ENCODE measurements at places on chromosomes 11 and 22.

GRCh38 chr11:2211113-2211971 is 39.7 kb upstream of the TH start:
- DNase-seq = peak; percentile 96

DNA sequence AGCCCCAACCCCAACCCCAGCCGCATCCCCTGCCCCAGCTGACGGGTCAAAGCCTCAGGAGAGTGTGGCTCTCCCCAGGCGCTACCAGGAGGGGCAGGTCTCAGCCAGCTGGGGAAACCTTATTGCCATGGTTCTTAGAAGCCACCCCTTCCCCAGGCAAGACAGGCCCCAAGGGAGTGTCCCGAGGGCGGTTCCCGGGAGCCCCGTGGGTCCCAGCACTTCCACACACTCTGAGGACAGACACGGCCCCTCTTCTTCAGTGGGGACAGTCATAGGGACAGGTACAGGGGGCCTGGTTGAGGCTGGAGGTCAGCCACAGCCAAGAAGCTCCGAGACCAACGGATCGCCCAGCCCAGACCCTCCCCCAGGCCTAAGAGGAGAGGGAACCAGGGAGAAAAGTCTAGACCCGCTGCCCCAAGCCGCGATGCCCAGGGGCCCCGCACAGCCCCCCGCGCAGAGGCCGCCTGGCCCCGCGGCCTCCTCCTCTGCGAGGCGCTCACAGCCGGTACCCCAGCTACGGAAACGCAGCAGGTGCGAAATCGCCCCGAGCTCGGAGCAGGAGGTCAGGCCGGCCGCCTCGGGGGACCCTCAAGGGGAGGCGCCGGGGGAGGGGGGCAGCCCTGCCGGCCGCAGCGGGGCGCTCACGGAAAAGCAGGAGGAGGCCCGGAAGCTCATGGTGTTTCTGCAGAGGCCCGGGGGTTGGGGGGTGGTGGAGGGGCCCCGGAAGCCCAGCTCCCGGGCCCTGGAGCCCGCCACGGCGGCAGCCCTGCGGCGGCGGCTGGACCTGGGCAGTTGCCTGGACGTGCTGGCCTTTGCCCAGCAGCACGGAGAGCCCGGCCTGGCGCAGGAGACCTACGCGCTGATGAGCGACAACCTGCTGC is 2.6 kb downstream of the KLHDC7B start:
- DNase-seq = no peak

DNA sequence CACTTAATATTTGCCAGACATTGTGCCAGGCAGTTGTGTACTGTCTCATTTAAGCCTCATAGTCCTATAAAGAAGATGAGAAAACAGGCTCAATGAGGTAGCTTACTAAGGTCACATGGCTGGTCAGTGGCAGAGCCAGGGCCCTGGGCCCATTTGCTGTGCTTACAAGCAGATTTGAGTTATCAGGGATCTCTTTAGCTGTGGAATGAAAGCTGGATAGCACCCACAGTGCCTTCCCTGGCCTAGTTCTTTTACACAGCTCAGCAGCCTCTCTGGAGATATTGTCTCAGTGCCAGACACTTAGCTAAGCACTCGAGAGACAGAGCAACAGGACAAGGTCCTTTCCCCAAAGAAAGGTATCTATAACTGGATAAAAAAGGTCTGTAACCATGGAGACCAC is 6.1 kb downstream of the TMEM86A start:
- no peak for DNase-seq

DNA sequence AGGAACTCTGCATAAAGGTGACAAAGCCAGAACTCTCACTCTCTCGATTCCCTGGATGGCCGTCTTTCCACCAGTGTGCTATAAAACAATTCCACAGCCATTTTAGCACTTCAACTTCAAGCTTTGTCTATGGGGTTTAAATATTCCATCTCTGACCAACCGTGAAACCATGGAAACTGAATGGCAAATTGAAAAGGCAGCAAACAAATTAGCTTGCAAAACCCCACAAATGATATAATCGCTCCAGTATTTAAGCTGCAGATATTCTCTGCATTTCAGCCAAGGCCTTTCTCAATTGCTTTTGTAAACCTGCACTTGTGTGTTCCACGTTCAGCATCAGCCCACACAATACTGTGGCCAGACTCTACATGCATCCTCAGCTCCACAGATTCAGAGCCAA is 131.7 kb upstream of the ISX start:
- DNase-seq = no peak

DNA sequence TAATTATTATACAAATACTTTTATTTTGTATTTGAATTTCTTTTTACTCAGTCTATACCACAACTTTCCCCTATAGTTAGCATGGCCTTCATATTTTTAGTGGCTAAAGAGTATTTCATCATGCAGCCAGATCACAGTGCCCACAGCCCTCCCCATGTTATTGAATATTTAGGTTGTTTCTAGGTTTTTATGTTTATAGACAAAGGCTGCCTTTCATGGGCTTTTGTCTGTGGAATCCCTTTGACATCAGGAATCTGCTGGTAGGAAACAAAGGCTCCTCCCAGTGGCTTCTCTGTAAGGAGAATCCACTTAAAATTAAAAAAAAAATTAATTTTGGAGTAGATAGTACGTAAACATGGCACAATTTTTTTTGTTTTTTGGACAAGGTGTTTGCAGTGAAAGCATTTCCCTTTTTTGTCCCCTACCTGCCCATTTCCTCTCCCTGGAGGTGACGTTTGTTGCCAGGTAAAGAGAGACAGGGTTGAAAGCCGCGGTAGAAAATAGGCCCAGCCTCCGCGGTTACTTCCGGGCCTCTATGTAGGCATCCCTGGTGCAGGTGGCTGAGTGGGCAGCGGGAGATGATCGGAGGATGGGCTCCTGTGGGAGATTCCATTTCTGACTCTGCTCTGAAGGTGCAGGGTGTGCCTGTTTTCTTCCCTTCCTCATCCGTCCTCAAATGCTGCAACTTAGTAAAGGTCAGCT is 82.2 kb upstream of the OR4B1 start:
- no peak for DNase-seq

DNA sequence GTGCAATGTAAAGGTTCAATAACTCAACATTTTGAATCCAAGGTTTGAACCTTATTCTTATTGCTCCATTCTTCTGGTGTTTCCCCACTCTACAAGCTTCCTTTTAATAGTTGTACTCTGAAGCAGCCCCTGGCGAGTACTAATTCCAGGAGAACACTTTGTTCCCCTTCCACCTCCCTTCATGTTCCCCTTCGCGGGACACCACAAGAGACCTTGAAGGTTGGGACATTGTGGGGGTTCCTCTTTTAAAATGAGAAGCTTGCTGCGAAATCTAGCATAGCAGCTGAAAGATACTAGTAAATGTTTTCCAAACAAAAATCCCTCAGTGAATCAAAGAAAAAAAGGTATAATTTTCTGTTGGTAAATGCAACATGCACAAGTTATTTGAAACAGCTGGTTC is 626.3 kb upstream of the LRRC4C start:
- DNase-seq = no peak

GRCh38 chr11:27233654-27234042 is 129.4 kb downstream of the CCDC34 start:
- DNase-seq = peak; percentile 48

GRCh38 chr22:19723232-19723982 is at the start of gene GP1BB:
GP1BB (plus strand) TSS chr22:19723539; CDS start chr22:19723570, 31 bp downstream.
- DNase-seq = no peak

GRCh38 chr11:117366875-117367274 is 39.2 kb downstream of the CEP164 start:
- no peak for DNase-seq

DNA sequence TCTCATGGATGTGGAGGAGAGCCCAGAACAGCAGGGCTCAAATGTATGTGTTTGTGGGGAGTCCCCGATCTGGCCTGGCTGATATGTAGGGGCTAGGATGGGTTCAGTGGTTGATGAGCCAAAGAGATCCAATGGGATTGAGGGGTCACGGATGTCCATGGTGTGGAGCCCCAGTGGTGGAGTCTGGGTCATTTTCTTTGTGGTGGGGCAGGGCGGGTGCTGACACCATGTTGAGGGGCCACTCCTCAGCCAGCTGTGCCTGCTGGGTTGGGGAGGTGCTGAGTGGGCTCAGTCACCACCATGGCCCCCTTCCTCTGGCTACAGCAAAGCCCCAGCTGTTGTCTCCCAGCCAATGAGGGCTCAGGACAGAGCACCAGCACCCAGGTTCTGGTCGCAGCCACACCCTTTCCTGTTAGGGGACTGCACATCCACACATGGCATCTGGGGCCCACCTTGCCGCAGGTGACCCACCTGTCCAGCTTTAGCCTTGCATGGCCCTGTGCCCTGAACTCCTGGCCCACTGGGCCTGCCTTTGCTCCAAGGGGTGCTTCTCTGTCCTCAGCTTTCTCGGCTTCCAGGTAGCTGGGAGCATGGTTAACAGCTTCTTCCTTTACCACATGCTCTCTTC is 3.2 kb upstream of the GNAZ start:
- DNase-seq = no peak

DNA sequence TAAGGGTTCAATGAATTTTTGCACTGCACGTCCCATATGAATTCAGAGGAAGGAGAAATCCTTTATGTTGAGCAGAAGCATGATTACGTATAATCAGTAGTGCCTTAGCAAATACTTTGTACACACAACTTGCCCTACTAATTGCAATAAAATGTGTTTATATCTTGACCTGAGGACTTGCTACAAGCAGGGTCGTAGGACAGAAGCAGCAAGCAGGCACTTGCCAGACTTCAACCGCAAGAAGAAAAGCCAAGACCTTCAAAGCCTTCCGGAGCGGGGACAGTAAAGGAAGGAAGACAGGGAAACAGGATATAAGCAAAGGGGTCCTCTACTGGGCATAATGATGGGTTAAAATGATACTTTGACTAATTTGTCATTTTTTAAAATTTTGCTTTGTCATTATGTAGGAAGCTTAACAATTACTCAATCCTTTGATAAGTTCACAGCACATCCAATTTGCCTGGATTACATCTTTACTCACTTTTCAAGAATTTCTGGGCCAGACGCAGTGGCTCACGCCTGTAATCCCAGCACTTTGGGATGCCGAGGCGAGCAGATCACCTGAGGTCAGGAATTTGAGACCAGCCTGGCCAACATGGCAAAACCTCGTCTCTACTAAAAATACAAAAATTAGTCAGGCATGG is 23.2 kb upstream of the UBASH3B start:
- no peak for DNase-seq

DNA sequence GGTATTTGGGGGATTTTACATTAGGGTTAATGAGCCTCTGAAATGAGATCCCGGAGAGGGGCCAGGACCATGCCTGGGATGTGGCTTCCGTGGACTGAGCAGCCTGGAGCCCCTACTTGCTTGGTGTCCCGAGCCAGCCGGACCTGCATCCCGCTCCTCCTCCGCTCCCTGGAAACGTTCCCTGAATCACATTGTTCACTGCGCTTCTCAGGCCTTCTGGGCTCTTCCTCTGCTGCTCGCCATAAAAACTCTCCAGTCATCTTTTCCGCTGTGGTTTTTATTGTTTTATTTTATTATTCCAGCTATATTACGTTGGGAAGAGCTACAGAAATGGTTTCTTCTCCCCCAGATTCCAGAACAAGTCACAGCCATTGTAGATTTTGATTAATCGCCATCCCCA is 13.3 kb upstream of the KCNQ1OT1 start:
- DNase-seq = no peak
